PC-9 (cell line): ENCODE measurements at places on chromosomes 12 and 14. TPM values are rescaled to one million over a fixed set of nuclear protein-coding genes. Genes with fewer than 3 reads are reported as not detected.
A peak's percentile ranks its signal among the peaks of the same experiment; 100 is the strongest.

AGAP2 gene
- total RNA-seq: 0.40 and 0.50 TPM in 2 replicates

DAO gene
- not detected in 2 replicates for total RNA-seq

APAF1 gene
- total RNA-seq: 12.8 and 19.1 TPM in 2 replicates

KRT75 gene
- total RNA-seq: not detected in 2 replicates

GRCh38 chr12:96571101-96571862, 81.9 kb downstream of the CFAP54 start:
- no peak overlapping the region for H3K4me3 ChIP-seq
- no peaks in the 10 kb centered on the region for H3K4me1 ChIP-seq
- no peak for DNase-seq
- no peaks in the 10 kb centered on the region for H3K36me3 ChIP-seq

DNA sequence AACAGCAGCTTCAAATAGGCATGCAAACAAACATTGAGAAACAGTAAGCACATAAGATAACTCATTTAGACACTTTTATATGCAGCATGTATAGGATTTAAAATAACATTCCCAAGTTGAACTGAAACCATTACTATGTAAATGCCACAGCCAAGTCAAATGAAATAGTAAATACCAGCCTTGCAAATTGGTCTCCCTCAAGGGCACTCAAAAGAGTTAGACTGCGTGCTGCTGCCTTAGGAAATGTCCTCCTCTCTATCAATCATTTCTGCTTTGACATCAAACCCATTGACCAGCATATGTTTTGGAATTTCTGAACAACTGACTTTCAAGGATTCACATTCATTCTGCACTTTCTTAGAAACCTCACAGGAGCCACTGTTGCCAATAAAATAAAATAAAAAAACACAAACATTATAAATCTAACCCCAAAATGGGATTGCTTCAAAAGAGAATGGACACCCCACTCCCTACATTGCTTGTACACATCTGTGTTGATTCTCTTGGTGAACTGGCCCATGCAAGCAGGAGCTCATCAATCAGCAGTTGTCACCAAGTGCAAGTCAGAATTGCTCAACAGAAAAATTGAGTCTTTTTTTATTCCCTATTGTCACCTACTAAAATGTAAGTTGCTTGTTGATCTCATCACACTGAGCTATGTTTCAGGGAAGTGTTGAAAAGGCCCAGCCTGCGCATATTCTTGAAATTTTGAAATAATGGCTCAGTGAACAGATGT, 256.2 kb downstream of the DAD1 start:
- no peak overlapping the region for H3K4me3 ChIP-seq
- no peaks in the 10 kb centered on the region for H3K36me3 ChIP-seq
- H3K4me1 ChIP-seq: peaks cover 25% of the 10 kb centered on the region
- peak; percentile 36 for DNase-seq

DNA sequence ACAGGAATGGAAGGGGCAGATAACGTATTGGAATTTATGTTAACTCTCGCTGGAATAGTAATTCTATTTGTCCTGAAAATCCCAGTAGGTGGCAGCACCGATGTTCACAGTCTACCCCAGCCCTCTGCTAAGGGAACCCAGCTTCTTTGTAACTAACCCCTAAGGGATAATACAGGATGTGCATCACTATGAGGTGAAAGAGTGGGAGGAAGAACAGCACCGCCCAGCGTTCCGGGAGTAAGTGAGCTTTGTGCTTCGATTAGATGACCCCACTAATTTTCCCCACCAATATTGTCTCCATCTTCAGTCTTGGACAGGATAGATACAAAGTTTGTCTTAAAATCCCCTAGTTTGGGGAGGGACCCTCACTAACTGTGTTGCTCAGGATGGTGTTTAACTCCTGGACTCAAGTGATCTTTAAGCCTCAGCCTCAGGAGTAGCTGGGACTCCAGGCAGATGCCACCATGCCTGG, 2.7 kb downstream of the SLC2A3 start:
- peaks cover 9% of the 10 kb centered on the region; the same call in 1 of the 2 replicates for H3K36me3 ChIP-seq
- DNase-seq: peak; percentile 79
- peaks cover 44% of the 10 kb centered on the region for H3K4me1 ChIP-seq
- H3K27me3 ChIP-seq: no peaks in the 10 kb centered on the region
- peak overlapping the region; percentile 33; the same call in 1 of the 2 replicates for H3K27ac ChIP-seq
- peak overlapping the region; percentile 59 for H3K4me3 ChIP-seq

GRCh38 chr12:60830381-60830780, 1234.6 kb downstream of the SLC16A7 start:
- no peak overlapping the region for H3K4me3 ChIP-seq
- no peaks in the 10 kb centered on the region for H3K4me1 ChIP-seq
- H3K36me3 ChIP-seq: no peaks in the 10 kb centered on the region
- no peaks in the 10 kb centered on the region for H3K27me3 ChIP-seq
- no peak overlapping the region for H3K27ac ChIP-seq

GRCh38 chr14:100105357-100106169, 40.3 kb downstream of the EVL start:
- no peaks in the 10 kb centered on the region for H3K4me1 ChIP-seq
- H3K36me3 ChIP-seq: no peaks in the 10 kb centered on the region
- no peak overlapping the region for H3K27ac ChIP-seq
- DNase-seq: no peak
- H3K4me3 ChIP-seq: no peak overlapping the region

- no peaks in the 10 kb centered on the region for H3K27me3 ChIP-seq
- no peak for DNase-seq
- H3K4me3 ChIP-seq: peak overlapping the region; percentile 96
- peaks cover 43% of the 10 kb centered on the region for H3K36me3 ChIP-seq
- H3K4me1 ChIP-seq: peaks cover 43% of the 10 kb centered on the region
- peak overlapping the region; percentile 98 for H3K27ac ChIP-seq
These were observed 3.5 kb downstream of the CDKN1B start for GRCh38 chr12:12720672-12721161.

DNA sequence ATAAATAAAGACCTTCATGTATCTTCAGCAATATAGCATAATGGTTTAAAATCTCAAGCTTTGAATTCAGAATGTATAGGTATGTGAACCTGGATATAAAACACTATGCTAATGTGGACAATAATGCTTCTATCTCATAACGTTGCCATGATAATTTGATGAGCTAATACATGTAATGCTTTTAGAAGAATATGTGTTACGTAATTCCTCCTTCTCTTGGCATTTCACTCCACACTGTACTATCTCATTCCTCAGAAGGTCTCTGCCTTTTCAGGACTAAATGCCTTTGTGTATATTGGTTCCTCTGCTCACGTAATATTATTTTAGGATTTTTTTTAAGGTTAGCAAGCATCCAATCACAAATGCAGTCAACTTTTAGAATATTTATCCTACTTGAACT, 86.5 kb downstream of the FOXA1 start:
- no peaks in the 10 kb centered on the region for H3K27me3 ChIP-seq
- H3K4me1 ChIP-seq: no peaks in the 10 kb centered on the region
- no peaks in the 10 kb centered on the region for H3K36me3 ChIP-seq
- H3K4me3 ChIP-seq: no peak overlapping the region
- DNase-seq: no peak
- no peak overlapping the region for H3K27ac ChIP-seq

DNA sequence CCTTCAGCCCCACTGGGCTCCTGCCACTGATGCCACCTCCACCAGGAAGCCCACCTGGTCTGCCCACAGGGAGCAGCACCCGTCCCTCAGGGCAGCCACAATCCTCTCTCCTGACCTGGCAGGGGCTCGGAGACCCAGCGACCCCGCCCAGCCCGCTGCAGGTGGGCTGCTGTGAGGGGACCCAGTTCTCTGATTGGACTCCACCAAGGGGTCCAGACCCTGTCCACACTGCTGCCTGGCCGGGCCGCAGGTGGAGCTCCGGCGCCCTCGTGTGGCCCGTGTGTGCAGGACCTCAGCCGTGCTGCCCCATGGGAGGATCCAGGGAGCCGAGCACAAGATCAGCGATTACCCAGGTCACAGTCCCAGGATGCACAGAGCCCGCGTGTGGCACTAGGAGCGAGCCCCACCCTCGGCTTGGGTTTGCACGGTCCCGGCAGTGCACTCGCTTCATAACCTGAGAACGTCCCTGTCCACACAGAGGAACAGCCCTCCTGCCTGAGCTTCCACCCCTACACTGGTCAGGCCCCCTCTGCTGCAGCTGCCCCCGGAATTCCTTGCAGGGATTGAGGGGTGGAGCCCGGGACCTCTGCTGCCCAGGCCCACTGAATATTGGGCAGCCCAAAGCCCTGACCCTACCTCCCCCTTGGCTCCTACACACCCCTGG, 35.4 kb upstream of the TMEM179 start:
- H3K4me1 ChIP-seq: no peaks in the 10 kb centered on the region
- peaks cover 56% of the 10 kb centered on the region for H3K27me3 ChIP-seq
- no peak overlapping the region for H3K27ac ChIP-seq
- DNase-seq: peak; percentile 62
- no peak overlapping the region for H3K4me3 ChIP-seq
- no peaks in the 10 kb centered on the region for H3K36me3 ChIP-seq

DNA sequence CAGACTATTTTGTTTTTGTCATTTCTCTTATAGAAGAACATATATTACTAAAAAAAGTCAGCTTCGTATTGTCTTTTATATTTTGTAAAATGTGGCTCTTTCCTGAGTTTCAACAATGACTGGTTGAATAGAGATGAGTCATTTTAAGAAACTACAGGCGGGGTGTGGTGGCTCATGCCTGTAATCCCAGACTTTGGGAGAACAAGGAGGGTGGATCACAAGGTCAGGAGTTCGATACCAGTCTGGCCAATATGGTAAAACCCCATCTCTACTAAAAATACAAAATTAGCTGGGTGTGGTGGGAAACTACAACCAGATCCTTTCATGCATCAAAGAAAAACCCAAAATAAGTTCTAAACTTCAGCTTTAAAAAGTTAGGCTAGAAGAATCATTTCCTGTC, 28.8 kb downstream of the HECTD4 start:
- peak overlapping the region; percentile 69 for H3K27ac ChIP-seq
- no peak for DNase-seq
- H3K4me1 ChIP-seq: 0 out of 2 replicates have a peak, but pooled peaks cover 3% of the 10 kb centered on the region
- no peaks in the 10 kb centered on the region for H3K36me3 ChIP-seq

DNA sequence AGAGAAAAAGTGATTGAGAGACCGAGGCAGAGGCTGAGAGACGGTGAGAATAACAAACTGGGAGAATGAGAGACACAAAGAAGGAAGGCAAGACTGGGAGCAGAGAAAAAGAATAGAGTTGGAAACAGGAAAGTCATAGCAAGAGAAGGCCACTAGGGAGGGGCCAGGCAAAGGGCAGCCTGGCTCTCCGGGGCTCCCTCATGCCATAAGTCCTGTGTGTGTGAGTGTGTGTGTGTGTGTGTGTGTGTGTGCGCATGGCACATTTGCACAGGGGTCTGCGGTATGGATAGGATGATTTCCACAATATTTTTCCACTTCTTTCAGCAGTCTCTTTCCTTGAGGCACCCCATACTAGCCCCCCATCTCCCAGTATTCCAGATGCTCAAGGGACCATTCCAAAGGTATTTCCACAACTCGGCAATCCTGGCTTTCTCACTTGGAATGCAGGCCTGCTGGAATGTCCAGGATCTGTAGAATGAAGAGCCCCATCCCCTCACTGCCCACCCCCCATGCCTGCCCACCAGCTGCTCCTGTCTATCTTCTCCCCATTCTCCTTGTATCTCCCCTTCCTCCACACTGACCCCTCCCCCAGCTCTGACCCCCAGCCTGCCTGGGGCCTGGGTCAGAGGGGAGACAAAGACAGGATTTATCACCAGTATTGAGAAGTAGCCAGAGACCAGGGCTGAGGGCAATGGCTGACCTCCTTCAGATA, 9.0 kb downstream of the GPR84 start:
- H3K27ac ChIP-seq: no peak overlapping the region
- no peaks in the 10 kb centered on the region for H3K27me3 ChIP-seq

DNA sequence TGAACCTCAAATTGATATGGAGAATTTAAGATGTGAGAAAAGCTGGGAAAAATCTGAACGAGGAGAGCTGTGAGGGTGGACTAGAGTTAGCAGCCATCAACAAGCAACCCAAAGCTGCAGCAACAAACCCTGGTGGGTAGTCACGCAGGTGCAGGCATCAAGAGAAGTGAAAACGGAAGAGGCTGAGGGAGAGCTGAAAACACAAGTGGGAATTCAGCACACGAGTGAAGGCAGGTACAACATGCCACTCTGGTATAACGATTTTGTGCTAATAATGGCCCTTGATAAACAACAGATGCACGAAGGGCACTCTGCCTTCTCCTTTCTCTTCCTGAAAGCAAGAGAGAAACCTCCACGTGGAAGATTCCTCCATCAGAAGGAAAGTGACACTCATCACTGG, 11.5 kb downstream of the TCL1B start:
- DNase-seq: no peak
- peaks cover 30% of the 10 kb centered on the region for H3K27me3 ChIP-seq
- no peak overlapping the region for H3K27ac ChIP-seq

GRCh38 chr12:49894751-49895148, 8.9 kb downstream of the FAIM2 start:
- peaks cover 20% of the 10 kb centered on the region for H3K4me1 ChIP-seq
- no peaks in the 10 kb centered on the region for H3K36me3 ChIP-seq
- H3K27me3 ChIP-seq: peaks cover 5% of the 10 kb centered on the region; the same call in 1 of the 2 replicates
- H3K27ac ChIP-seq: peak overlapping the region; percentile 36
- no peak overlapping the region for H3K4me3 ChIP-seq
- no peak for DNase-seq

- peak overlapping the region; percentile 6; the same call in 1 of the 2 replicates for H3K4me3 ChIP-seq
- H3K4me1 ChIP-seq: peaks cover 20% of the 10 kb centered on the region
- no peaks in the 10 kb centered on the region for H3K27me3 ChIP-seq
- peak overlapping the region; percentile 77 for H3K27ac ChIP-seq
- H3K36me3 ChIP-seq: no peaks in the 10 kb centered on the region
These were observed 96.9 kb upstream of the TMPO start for GRCh38 chr12:98418357-98419075.

DNA sequence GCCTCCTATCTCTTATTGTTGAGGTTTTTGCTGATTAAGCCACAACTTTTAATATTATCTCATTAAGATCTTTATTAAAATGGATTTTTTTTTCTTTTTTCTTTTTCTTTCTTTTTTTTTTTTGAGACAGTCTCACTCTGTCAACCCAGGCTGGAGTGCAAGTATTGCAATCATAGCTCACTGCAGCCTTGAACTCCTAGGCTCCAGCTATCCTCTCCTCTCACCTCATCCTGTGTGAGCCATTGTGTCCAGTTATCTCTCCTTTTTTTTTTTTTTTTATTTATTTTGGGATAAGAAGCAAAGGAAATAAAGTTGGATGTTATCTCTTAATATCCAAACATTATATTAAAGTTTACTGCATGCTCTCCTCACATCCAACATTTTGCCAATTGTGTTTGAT, 12.7 kb downstream of the VEZT start:
- H3K27ac ChIP-seq: no peak overlapping the region; the same call in 1 of the 2 replicates
- 0 out of 2 replicates have a peak, but pooled peaks cover 10% of the 10 kb centered on the region for H3K36me3 ChIP-seq

- no peak overlapping the region for H3K27ac ChIP-seq
- peaks cover 9% of the 10 kb centered on the region for H3K4me1 ChIP-seq
- H3K36me3 ChIP-seq: no peaks in the 10 kb centered on the region
- no peak overlapping the region for H3K4me3 ChIP-seq
These were observed 24.6 kb upstream of the LTBP2 start for GRCh38 chr14:74636424-74637177.

- peaks cover 30% of the 10 kb centered on the region for H3K4me1 ChIP-seq
- H3K36me3 ChIP-seq: no peaks in the 10 kb centered on the region
These were observed 199.2 kb downstream of the NOVA1 start for GRCh38 chr14:26398616-26399015.
